ENCODE measurements at places on chromosomes 16 and 17. TPM values are rescaled to one million over a fixed set of nuclear protein-coding genes. Genes with fewer than 3 reads are reported as not detected.

GRCh38 chr16:67987460-67988160 is 7.3 kb upstream of the DPEP3 start:
- no peak for DNase-seq

DNA sequence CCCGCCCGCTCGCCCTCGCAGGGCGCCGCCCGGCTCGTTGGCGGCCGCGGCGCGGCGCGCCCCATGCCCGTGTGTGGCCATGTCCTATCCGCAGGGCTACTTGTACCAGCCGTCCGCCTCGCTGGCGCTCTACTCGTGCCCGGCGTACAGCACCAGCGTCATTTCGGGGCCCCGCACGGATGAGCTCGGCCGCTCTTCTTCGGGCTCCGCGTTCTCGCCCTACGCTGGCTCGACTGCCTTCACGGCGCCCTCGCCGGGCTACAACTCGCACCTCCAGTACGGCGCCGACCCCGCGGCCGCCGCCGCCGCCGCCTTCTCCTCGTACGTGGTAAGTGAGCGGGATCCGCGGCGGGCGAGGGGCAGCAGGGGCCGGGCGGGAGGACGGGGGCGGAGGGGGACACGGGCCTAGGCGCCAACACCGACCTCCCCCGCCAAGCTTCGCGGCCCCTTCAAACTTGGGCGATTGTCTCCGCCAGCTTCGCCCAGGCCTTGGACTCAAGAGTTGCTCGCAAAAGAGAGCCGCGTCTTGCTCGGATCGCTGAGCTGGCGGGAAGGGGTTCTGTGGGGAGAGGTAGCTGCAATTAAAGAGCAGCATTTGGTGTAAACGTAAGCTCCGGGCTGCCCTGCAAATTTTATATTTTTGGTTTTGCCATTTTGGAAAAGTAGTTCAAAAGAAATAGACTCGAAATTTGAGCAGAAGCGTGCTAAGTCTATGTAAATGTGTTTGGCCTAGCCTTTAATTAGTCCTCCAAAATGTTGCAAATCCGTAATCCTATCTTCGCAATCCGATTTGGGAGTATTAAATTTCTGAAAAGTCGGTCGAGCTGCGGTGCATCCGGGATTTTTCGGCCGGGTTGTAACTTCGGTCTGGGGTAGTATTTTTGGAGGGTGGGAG is 702 bp downstream of the IRX5 start:
- DNase-seq: peak; percentile 75

GRCh38 chr17:81135505-81136278 is 29.6 kb upstream of the PVALEF start:
- no peak for DNase-seq

Gene CACNB1
- 4.5 TPM for total RNA-seq

Gene SLC12A4
- 142 TPM for total RNA-seq

DNA sequence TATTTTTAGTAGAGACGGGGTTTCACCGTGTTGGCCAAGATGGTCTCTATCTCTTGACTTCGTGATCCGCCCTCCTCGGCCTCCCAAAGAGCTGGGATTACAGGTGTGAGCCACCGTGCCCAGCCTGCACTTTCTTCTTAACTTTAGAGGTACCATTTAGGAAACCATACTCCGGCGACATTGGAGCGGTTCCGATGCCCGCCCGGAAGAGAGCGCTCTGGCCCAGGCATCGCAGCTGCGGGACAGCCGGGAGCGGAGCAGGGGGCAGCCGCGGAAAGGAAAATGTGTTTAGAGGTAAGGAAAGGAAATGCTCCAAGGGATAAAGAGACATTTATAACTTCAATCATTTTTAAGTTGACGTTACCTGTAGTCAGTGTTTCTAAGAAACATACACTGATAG is 6.0 kb upstream of the HS3ST3B1 start:
- DNase-seq: no peak

DNA sequence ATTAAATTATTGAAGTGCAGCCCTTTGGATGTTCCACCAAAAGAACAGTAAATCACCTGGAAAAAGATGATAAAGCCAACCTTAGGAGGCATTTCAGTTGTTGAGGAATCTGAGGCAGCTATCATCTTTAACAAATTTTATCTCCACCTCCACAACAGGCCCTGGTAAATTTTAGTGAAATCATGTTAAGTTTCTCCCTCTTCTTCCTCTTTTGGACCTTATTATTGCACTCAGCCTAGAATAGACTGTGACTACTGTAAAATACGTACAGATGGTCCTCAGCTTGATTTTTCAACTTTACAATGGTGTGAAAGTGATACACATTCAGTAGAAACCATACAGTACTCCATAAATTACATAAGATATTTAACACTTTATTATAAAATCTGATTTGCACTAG is 90.3 kb downstream of the USP32 start:
- no peak for DNase-seq

- peak; percentile 68 for DNase-seq
Measured at GRCh38 chr16:26830428-26831127, 236.1 kb upstream of the C16orf82 start.

DNA sequence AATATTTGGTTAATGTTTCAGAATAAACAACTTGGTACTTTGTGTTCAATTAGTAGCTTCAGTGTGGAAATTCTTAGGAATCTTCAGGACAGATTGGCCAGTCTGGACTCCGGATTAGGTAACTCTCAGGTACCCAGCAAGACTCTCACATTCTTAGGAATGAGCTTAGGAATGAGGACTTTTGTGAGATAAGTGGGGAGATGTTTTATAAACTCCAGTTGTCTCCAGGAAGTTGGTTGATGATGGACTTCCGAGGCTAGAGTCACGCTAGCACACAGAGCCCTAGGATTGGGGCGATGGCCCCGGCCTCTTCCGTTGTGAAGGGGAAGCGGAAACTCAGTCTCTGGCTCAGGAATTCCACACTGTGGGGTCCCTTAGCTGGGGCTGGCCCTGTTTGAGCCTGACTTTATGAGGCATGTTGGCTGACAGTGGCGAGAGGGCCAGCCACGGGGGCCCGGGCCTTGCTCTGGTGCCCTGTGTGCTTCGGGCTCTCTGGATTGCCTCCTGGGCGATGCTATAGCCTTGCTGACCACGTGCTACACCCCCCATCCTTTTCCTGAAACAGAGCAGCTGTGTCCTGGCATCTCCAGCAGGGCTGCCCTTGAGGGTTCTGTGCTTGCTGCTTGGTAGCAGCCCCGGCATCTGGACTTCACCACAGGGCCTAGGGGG is 32.4 kb downstream of the RAB11FIP3 start:
- DNase-seq: no peak

GRCh38 chr17:74484066-74484465 is 17.6 kb downstream of the CD300A start:
- DNase-seq: no peak

Gene USP6
- total RNA-seq: 0.06 TPM

Gene SLC2A4
- total RNA-seq: 144 TPM

DNA sequence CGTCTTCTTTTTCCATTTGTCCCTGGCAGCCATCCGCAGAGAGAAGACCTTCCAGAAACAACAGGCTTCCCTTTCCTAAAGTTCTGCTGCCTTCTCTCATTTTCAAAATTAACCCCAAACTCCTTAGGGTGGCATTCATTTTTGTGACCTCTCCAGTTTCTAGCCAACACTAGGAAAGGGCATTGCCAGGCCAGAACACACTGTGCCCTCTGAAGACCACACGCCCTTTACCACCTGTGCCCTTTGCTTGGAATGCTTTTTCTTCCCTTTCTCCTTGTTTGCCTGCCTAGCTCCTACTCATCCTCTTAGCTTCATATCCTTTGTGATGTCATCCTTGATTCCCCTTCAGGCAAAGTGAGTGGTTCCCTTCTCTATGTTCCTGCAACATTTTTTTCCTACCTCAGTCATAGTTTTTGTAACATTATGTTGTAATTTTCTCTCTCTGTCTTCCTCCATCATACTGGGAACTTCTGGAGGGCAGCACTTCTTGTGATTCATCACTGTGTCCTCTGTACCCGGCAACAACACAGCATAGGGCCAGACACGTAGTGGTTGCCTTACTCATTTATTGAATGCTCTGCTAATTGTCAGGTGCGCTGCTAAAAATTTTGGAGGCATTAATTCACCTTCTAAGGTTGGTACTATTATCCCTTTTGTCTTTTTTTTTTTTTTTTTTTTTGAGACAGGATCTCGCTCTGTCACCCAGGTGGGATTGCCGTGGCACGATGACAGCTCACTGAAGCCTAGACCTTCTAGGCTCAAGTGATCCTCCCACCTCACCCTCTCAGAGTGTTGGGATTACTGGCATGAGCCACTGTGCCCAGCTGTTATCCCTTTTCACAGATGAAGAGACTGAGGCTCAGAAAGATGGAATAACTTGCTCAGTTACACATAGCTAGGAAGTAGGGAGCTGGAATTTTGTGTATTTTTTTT is 1.0 kb downstream of the KAT8 start:
- DNase-seq: no peak

- DNase-seq: no peak
Measured at GRCh38 chr17:31527606-31528005, 136.1 kb downstream of the RAB11FIP4 start.

GRCh38 chr16:89319631-89319885 is 102.1 kb downstream of the ZNF778 start:
- no peak for DNase-seq

DNA sequence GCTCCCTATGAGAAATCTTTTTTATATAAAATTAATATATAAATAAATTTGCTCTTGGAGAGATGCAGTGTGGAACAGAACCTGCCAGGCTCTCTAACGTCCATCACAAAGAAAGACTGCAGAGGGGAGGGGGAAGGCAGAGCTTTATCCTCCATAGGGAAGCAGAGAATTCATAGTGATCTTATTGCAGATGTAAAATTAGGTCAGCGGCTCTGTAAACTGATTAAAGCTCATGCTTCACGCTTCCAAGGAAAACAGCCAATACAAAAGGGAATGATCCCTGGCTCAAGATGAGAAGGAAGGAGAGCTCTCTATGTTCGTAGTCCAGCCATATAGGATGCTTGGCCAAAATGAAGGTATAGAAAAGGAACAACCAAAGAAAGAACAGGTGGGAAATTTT is 532.3 kb upstream of the PSMD7 start:
- no peak for DNase-seq

- DNase-seq: no peak
Measured at GRCh38 chr16:57612494-57612893, 15.9 kb upstream of the ADGRG1 start.

Gene CCL8
- 2.0 TPM for total RNA-seq

- peak; percentile 95 for DNase-seq
Measured at GRCh38 chr17:45293413-45294211, 23.2 kb downstream of the MAP3K14 start.

Gene CD300A
- total RNA-seq: 2.1 TPM

Gene PABPN1L
- total RNA-seq: not detected

DNA sequence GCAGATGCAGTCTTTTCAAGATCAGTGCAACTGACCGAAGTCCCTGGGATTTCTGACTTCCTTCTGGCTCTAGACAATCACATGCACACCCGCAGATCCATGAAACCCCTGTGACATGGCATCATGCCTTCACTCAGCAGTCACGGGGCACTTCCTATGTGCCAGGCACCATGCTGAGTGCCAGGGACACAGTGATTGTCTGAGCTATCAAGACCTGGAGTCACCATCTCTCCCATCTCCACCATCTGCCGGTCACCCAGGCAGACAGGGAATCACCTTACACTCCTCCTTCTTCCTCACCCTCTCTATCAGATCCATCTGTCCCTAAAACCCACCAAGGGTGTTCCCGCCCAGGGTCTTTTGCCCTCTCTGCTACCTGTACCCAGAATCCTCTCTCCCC is 5.3 kb downstream of the BEAN1 start:
- DNase-seq: no peak

- DNase-seq: no peak
Measured at GRCh38 chr16:46932802-46933201, 40.7 kb downstream of the DNAJA2 start.

DNA sequence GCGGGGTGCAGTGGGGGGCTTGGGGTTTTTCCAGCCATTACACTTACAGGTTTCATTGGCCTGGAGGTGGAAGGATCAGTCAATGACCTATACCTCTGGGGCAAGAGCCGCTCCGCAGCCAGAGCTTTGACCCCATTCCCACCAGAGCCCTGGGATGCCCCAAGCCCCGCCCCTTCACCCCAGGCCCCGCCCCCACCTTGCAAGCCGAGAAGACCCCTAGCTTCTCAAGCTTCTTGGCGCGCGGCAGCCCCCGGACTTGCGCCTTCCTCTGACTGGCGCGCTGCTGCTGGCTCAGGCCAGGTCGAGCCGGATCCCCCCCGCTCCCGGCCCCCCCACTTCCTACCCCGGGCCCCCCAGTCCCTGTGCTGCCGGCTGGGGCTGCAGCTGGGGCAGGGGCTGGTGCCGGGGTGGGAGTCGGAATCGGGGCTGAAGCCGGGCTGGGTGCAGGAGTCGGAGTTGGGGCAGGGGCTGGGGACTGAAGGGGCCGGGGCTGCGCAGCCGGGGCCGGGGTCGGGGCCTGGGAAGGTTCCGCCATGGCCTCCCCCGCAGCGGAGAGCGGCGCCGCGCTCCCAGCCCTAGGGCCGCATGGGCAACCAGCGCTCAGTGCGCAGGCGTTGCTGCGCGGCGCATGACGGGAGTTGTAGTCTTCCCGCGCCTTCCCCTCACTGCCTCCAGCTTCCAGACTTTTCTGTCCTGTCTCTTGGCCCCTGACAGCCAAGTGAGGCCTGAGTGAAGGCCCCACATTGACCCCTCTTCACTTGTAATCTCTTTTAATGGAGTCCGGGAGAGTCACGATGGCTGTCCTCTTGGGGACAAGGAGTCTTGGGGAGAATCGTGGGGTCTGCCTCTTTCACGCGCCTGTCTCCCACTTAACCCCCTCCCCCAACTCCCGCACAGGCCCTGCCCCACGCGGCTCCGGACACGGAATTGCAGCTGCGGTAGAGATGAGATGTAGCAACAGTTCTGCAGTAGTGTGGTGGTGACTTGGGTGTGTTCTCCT is at the start of gene KAT2A:
TSS of gene KAT2A (minus strand) at position 598 of the 1,000 bp plus-strand sequence. CDS start at position 535, 63 bp downstream.
- DNase-seq: no peak

DNA sequence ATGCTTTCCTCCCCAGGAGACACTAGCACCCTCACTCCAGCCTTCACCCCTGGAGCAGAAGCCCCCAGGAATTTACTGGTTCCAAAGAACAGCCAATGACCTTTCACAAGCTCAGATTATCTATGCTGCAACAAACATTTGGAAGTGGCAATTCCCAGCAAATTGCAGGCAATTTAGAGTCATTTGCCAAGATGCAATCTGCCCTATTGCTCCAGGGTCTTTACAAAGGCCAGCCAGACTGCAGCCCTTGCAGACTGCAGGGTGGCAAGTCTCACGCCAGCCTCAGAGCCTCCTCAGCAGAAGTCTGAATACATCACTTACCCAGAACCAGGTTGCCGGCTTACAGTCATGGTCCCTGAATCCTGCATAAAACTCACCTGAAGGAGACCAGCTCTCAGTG is 21.8 kb downstream of the AXIN1 start:
- DNase-seq: no peak
